Upper lobe of right lung (tissue), 1 donor: ENCODE measurements at places on chromosomes 7 and 10. TPM values are rescaled to one million over a fixed set of nuclear protein-coding genes. Genes with fewer than 3 reads are reported as not detected.
A peak's percentile ranks its signal among the peaks of the same experiment; 100 is the strongest.

The PAX4 gene
- not detected for total RNA-seq

GRCh38 chr7:133109816-133110215 is 27.9 kb upstream of the CHCHD3 start:
- H3K36me3 ChIP-seq = no peaks in the 10 kb centered on the region
- H3K4me3 ChIP-seq = no peak overlapping the region
- H3K27me3 ChIP-seq = peaks cover 8% of the 10 kb centered on the region
- H3K4me1 ChIP-seq = no peaks in the 10 kb centered on the region

GRCh38 chr10:100661520-100661919 is 83.9 kb upstream of the PAX2 start:
- peaks cover 72% of the 10 kb centered on the region for H3K27me3 ChIP-seq
- DNase-seq = no peak
- H3K4me3 ChIP-seq = no peak overlapping the region
- no peaks in the 10 kb centered on the region for H3K4me1 ChIP-seq

DNA sequence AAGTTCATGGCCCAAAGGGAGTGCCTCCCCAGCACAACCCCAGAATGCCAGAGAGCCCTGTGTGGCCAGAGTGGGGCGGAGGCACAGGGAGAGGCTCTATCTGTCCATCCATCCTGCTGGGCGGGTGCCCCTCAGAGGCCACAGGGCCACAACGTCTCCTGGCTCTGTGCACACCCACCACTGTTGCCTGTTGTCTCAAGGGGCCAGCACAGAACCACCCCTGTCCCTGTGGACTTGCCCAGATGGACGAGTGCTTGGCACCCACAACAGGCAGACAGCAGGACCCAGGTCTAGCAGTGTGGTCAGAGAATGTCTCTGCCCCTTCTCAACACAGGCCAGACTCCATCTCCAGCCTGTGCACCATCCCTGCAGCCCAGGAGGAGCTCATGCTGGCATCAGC is 92.8 kb downstream of the PAXIP1 start:
- H3K27me3 ChIP-seq = peaks cover 20% of the 10 kb centered on the region
- no peak for DNase-seq
- no peak overlapping the region for H3K4me3 ChIP-seq
- H3K4me1 ChIP-seq = peaks cover 4% of the 10 kb centered on the region
- H3K36me3 ChIP-seq = no peaks in the 10 kb centered on the region

DNA sequence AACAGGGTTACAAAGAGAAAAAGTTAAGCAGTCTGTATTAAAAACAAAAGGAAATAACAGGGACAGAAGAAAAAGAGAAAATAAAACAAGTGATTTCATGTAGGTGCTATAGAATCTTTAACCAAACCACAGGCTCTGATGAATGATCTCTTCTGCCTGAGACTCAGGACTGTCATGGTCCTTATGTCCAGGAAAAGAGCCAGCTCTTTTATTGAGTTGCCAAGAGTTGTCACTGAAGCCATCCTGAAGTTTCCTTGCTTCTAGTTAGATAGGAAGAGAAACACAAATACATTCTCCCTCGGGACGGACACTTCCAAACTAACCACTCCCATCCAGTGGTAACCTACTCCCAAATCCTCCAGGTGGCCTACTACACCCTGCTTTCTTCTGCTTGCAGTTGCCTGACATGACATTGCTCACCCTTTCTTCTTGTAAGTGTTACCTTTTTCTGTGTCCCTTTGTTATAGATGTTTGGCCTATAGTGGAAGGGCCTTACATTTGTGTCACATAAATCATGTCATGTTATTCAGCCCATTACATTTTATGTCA is 346.7 kb downstream of the NRG3 start:
- H3K4me3 ChIP-seq = no peak overlapping the region
- H3K27ac ChIP-seq = no peak overlapping the region
- no peaks in the 10 kb centered on the region for H3K4me1 ChIP-seq
- H3K27me3 ChIP-seq = no peaks in the 10 kb centered on the region
- H3K36me3 ChIP-seq = no peaks in the 10 kb centered on the region

The ANXA11 gene
- total RNA-seq = 287 TPM

The ARHGEF35 gene
- 11.5 TPM for total RNA-seq

- no peaks in the 10 kb centered on the region for H3K4me1 ChIP-seq
- DNase-seq = no peak
- no peak overlapping the region for H3K4me3 ChIP-seq
- H3K36me3 ChIP-seq = no peaks in the 10 kb centered on the region
- H3K27me3 ChIP-seq = no peaks in the 10 kb centered on the region
- H3K27ac ChIP-seq = no peak overlapping the region
Measured at GRCh38 chr7:41020056-41020455, 682.8 kb downstream of the INHBA start.

GRCh38 chr7:121369462-121369861 is 26.6 kb downstream of the FAM3C start:
- H3K36me3 ChIP-seq = peaks cover 10% of the 10 kb centered on the region
- no peaks in the 10 kb centered on the region for H3K27me3 ChIP-seq
- DNase-seq = no peak
- peaks cover 13% of the 10 kb centered on the region for H3K4me1 ChIP-seq
- no peak overlapping the region for H3K27ac ChIP-seq

DNA sequence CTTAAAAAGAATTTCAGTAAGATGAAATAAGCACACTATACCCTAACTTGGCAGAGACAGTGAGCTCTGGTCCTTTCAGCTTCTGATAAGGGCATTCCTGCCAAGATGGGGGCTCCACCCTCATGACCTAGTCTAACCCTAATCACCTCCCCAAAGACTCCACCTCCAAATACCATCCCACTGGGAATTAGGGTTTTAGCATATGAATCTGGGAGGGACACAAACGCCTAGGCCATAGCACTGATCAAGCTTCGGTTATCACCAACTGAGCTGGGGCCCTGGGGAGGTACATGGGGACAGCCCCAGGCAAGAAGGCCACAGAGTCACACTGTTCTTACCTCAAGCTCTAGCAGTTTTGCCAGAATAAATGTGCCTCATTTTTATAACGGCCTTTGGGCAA is 31.4 kb downstream of the PALS2 start:
- no peaks in the 10 kb centered on the region for H3K36me3 ChIP-seq
- H3K4me1 ChIP-seq = no peaks in the 10 kb centered on the region
- no peak overlapping the region for H3K4me3 ChIP-seq
- no peaks in the 10 kb centered on the region for H3K27me3 ChIP-seq

The SH2D4B gene
- 0.43 TPM for total RNA-seq

The ZNF775 gene
- total RNA-seq = 4.4 TPM

DNA sequence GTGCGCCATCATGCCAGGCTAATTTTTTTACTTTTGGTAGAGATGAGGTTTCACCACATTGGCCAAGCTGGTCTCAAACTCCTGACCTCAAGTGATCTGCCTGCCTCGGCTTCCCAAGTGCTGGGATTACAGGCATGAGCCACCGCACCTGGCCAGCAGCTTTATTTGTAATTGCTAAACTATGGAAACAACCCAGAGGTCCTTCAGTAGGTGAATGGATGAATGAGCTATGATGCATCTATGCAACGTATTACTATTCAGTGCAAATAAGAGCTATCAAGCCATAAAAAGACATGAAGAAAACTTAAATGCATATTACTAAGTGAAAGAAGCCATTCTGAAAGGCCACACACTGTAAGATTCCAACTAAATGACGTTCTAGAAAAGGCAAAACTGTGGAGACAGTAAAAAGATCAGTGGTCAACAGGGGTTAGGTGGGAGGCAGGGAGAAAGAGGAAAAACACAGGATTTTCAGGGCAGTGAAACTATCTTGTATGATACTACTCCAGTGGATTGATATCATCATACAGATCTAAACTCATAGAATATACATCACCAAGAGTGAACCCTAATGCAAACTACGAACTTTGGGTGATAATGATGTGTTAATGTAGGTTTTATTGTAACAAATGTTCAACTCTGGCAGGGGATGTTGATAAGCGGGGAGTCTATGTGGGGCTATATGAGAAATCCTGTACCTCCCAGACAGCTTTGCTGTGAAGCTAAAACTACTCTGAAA is 66.7 kb downstream of the PRTFDC1 start:
- DNase-seq = no peak
- peaks cover 13% of the 10 kb centered on the region for H3K4me1 ChIP-seq
- no peaks in the 10 kb centered on the region for H3K27me3 ChIP-seq
- H3K36me3 ChIP-seq = no peaks in the 10 kb centered on the region
- H3K4me3 ChIP-seq = no peak overlapping the region
- H3K27ac ChIP-seq = no peak overlapping the region

The PIK3AP1 gene
- total RNA-seq = 65.2 TPM

GRCh38 chr7:155848691-155849669 is 36.7 kb upstream of the SHH start:
- no peak overlapping the region for H3K27ac ChIP-seq
- H3K36me3 ChIP-seq = no peaks in the 10 kb centered on the region
- H3K4me3 ChIP-seq = no peak overlapping the region
- DNase-seq = no peak
- no peaks in the 10 kb centered on the region for H3K27me3 ChIP-seq
- H3K4me1 ChIP-seq = no peaks in the 10 kb centered on the region

DNA sequence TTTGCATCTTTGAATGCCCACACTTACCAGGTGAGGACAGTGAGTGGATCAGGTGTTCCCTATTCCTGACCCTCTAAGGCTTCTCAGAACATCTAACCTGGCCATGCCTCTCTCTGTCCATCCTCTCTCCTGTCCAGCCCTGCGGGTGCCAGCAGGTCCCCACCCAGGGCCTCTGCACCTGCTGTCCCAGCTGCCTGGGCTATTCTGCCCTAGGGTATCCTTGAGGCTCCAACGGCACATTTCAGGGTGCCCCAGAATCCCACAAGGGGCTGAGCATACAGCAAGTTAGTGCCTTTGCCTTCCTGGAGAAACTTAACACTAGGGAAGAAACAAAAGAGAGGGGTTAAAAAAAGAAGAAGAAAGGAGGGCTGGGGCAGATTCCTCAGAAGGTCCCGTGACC is 107.4 kb downstream of the UNCX start:
- H3K4me1 ChIP-seq = no peaks in the 10 kb centered on the region
- no peak for DNase-seq
- H3K36me3 ChIP-seq = no peaks in the 10 kb centered on the region
- no peak overlapping the region for H3K4me3 ChIP-seq
- H3K27ac ChIP-seq = no peak overlapping the region

DNA sequence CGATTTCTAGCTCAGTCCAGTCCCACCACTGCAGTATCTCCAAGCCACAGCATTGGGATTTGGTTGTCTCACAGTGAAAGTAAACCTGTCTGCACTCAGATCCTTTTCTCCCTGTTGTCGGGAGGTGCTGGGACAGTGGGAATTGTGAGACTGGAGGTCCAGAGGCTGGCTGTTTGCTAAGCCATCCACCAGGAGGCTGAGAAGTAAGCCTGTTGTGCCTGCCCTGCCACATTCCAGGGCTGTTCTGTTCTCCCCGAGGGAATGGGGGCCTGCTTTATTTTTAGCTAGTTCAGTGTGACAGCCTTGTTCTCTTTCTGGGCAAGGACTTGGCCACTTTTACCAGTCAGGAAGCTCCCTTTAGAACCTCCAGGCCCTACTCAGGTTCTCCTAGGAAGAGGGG is 54.9 kb downstream of the HK1 start:
- no peak overlapping the region for H3K4me3 ChIP-seq
- peaks cover 85% of the 10 kb centered on the region for H3K4me1 ChIP-seq
- DNase-seq = peak; percentile 78
- no peaks in the 10 kb centered on the region for H3K27me3 ChIP-seq
- H3K36me3 ChIP-seq = no peaks in the 10 kb centered on the region
- H3K27ac ChIP-seq = peak overlapping the region; percentile 68

The ZNF107 gene
- 3.4 TPM for total RNA-seq

The SCIN gene
- total RNA-seq = 14.3 TPM

DNA sequence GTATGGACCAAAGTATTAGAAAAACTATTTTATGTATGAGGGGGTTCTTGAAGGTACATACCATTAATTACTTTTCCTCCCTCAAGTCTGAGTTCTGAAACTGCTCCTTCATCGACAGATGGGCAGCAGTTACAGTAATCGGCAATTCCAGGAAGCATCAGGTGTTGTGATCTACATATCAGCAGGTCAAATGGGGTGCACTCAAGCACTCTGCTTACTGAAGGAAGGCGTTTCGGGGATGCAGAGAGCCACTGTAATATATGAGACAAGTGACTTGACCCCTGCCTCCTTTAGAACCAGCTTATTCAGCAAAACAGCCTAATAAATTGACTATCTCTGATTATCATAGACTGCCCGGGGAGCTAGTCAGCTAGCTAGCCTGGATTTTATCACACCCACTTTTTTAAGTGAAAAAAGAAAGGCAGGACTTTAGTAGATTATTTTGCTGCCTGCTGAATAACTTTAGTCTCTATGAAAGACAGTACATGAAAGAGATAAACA is 4.2 kb downstream of the SMNDC1 start:
- DNase-seq = no peak
- no peak overlapping the region for H3K4me3 ChIP-seq
- peaks cover 45% of the 10 kb centered on the region for H3K4me1 ChIP-seq
- H3K36me3 ChIP-seq = peaks cover 71% of the 10 kb centered on the region
- no peak overlapping the region for H3K27ac ChIP-seq

The GDF2 gene
- not detected for total RNA-seq

The GNB2 gene
- 208 TPM for total RNA-seq

DNA sequence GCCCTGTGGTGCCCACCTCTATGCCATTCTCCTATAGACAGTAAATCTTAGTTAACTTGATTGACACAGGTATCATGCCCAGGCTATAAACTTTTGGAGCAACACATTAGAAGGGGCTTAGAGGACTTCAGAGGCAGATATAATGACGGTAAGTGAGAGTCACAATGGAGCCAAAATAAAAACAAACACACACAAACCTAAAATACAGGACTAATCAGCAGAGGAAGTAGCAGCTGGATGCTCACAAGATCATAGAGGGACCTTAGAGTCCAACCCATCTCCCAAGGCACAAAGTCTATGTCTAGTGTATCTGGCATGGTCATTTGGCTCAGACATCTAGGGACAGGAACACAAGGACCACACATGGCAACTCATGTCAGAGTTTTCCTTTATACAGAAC is 12.3 kb downstream of the SLC13A4 start:
- H3K36me3 ChIP-seq = no peaks in the 10 kb centered on the region
- H3K4me1 ChIP-seq = no peaks in the 10 kb centered on the region
- DNase-seq = no peak

The KCNH2 gene
- 3.6 TPM for total RNA-seq

- no peaks in the 10 kb centered on the region for H3K4me1 ChIP-seq
- no peak overlapping the region for H3K27ac ChIP-seq
- DNase-seq = no peak
- H3K36me3 ChIP-seq = no peaks in the 10 kb centered on the region
- H3K27me3 ChIP-seq = no peaks in the 10 kb centered on the region
Measured at GRCh38 chr10:98556061-98556460, 109.3 kb upstream of the HPS1 start.

GRCh38 chr7:47453093-47454061 is 128.5 kb downstream of the TNS3 start:
- peaks cover 57% of the 10 kb centered on the region for H3K4me1 ChIP-seq
- H3K4me3 ChIP-seq = peak overlapping the region; percentile 33
- DNase-seq = peak; percentile 86
- H3K27me3 ChIP-seq = no peaks in the 10 kb centered on the region
- peak overlapping the region; percentile 94 for H3K27ac ChIP-seq

The SEC31B gene
- total RNA-seq = 18.2 TPM

DNA sequence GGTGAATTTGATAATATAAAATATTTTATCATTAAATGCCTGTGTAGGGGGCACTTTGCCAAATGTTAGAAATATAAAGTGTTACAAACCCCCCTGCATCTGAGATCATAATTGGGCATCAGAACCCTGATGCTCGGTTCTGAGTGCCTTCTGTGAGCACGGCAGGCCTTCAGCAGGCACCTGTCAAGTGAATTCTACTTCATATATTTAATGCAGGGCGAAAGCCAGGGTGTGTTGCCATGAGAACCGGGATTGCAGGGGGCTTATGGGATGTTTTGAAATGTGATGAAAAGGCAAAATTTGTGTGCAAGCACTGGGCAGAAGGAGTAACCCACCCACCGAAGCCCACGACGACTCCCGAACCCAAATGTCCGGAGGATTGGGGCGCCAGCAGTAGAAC is 57.2 kb downstream of the MRC1 start:
- no peaks in the 10 kb centered on the region for H3K4me1 ChIP-seq
- H3K4me3 ChIP-seq = no peak overlapping the region
- no peaks in the 10 kb centered on the region for H3K27me3 ChIP-seq
- no peaks in the 10 kb centered on the region for H3K36me3 ChIP-seq
- no peak for DNase-seq
- H3K27ac ChIP-seq = no peak overlapping the region
